ENCODE measurements at places on chromosomes 1 and 21. TPM values are rescaled to one million over a fixed set of nuclear protein-coding genes. Genes with fewer than 3 reads are reported as not detected.

DNA sequence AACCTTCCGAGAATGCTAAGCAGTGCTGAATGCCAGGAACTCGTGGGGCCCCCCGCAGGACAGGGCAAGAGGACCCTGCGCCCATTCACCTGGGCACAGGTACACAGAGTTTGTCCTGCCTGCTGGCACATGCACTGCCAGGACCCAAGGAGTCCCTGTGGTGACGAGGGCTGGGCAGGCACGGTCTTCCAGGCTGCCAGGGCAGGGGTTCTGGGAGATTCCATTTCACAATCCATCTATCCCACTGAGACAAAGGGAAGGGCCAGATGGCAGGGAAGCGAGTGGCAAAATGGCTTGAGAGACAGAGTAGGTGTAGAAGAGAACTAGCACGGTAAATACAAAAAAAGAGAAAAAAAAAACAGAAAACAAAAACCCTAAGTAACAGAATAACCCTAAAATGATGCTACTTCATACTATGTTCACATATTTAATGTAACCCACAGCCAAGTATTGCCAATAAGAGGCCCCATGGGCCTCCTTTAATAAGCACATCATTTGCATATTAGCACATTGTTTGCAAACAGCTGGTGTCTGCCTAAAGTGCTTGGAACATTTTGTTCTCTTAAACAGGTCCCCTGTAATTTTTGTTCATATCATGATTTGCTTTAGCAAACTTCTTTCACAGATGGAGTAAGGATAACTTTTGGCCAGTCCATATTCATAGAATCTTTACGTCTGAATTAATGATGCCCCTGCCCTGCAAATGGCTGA is 83.8 kb downstream of the STUM start:
- DNase-seq: no peak

DNA sequence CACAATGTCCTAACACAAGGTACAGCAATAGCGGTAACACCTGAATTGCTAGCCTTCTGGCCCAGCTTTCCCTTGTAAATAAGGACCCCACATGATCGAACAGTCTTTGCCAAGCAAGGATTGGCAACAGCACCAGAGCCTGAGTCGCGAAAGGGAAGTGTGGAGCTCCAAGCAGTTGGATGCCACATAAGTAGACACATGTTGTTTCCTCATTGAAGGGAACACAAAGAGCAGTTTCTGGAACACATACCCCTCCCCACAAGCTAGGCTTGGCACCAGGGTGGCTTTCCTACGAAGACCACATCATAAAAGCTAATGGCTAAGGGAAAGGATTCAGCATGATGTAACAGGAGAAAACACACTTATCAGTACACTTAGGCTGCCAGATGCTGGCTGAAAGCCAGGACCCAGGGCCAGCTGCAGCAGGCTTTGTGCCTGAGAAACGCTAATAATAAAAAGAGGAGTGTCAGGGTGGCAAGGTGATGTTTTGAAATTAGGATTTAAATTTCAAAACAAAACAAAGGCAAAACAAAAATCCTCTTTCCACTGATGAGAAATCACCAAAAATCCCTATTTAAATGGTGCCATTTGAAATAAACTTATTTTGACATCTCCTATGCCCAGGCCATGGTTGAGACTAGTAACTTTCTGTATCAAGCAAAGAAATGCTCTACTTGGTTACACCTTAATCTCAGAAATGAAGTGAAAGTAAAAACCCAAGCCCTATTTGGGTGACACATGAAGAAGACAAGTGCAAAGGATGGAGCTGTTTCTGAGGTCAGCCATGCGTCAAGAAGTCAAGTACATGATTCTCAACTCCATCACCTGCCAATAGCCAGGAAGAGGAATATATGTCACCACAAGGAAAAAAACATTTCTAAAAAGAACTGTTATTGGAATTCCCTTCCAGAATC is 11.9 kb upstream of the CPLANE2 start:
- DNase-seq: no peak

DNA sequence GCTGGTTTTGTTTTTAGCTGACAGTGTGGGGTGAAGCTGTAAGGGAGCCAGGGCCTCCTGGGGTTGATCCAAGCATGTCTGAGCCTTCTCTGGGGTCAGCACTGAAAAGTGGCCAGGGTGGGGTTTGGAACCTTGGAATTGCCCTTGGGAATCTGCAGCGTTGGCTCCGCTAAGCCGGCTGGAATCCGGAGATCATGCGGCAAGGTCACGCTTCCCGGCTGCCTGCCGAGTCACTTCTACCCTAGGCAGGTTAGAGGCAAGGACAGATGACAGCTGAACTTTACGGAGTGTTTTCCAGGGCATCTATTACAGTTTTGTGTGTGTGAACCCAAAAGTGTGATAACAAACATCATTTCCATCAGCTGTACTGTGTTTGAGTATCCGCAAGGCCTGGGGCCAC is 17.1 kb downstream of the ABCG1 start:
- DNase-seq: no peak

DNA sequence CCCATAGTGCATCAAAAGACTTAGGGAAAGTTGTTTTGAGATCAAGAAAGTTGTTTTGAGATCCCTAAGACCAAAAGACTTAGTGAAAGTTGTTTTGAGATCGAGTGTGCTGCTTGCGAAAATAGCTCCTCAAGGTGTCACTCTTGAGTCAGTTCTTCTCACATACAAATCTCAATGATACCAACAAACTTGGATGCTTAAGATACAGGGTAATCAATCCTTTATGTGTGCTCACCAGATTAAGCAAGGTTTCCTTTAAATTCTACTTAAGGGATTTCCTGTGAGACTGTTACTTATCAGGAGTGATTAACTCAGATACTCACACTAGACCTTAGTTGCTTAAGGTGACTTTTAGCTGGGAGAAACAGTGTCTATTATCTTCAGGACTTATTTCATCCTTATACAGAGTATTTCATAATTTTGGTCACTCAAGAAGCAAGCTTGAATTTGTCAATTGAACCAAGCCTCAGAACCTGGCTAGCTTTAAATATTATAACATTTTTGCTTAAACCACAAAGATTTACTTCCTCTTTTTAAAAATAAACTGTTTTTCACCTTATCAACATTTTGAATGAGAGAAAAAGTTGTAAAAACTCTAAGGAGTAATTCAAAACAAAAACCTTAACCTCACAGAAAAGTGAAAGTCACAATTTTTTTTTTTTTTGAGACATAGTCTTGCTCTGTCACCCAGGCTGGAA is 8.0 kb upstream of the RLF start:
- DNase-seq: peak; percentile 52

DNA sequence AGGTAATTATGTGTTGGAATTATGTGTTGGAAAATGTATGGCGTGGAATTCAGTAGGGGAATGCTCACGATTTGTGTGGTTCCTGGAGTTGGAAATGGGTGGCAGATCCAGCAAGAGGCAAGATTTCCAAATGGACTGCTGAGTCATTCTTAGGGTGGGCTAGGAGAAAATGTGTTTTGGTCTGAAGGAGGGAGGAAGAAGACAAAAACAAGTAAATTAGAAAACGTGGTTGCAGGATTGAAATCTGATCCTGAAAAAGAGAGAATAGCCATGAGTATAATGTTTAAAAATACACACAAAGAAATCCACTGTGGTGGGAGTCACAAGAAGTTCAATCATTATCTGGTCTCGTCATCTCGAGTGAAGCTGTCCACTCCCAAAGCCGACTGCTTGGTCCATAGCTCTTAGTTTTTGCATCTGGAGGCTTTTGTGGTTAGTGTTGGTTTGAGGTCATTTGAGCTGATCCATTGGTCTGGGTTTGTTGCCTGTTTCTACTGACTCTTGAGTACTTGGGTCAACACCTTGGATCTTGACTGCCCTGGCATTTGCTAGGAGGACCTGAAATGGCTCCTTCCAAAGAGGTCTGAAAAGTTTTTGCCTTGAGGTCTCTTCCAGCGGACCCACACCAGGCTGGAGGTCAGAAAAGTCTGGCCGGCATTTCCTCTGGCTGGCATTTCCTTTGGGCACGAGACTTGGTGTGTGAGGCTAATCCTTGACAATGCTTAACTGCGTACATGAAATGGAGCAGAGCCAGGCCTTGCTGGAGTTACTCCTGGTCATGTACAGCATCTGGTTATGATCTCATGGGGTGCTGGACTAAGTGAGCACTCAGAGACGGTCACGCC is 9.2 kb downstream of the MX2 start:
- DNase-seq: no peak

- no peak for DNase-seq
Measured at GRCh38 chr1:36133484-36133883, 8.5 kb upstream of the COL8A2 start.

- DNase-seq: no peak
Measured at GRCh38 chr1:23825762-23826522, 713 bp upstream of the HMGCL start.

GRCh38 chr1:54095546-54096226 is 42.3 kb downstream of the TCEANC2 start:
- no peak for DNase-seq

GRCh38 chr1:24970399-24970753 is 40.3 kb upstream of the RUNX3 start:
- DNase-seq: no peak

DNA sequence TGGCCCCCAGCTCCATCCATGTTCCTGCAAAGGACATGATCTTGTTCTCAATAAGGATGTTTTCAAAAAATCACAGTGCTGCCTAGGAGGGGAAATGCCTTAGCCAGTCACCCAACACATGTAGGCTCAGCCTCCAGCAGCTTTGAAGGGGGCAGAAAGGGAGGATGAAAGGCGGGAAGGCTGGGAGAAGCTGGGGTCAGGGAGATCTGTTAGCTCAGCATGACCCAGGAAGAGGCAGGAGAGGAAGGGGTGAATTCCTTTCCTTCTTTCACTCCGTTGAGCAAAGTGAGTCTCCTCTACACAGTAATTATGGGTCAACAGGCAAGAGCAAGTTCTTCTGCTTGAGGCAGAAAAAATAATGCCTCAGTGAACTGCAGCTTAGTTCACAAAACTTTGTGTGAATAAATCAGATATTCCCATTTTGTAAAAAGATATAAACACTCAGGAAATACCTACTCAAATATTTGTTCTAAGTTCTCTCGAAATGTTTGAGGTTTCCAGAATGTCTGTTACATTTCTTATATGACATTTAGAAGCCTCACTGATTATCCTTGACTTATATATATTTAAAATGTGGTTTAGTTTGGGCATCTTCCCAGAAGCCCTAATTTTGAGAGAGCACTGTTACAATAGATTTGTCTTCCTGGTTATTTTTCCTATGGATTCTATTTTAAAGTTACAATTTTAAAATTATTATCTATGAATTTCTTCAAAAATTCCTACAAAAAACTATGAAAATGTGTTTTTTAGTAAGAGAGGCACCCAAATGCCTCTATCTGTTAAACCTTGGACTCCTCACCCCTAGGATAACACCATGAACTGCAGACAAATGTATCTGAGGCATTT is 116.8 kb downstream of the KCNJ6 start:
- no peak for DNase-seq

DNA sequence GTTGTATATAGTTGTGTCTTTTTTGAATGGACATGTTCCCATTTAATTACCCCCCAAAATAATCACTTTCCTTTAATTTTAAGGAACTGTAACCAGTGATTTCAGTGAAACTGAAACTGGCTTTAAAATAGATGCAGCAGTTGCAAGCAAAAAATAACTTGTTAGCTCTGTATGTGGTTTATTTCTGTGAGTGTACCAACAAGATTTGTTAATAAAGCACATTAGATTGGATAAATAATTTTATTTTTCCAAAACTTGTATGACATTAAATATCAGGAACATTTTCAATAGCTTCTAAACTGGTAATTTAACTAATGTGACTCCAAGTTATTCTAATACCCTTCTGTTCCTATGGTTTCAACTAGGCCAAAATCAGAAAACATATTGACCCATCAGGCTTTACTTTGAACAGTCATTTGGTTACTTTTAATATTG is 184.3 kb upstream of the CACYBP start:
- DNase-seq: no peak

Gene CLCNKA
- not detected for polyA plus RNA-seq

Gene AVPR1B
- not detected for polyA plus RNA-seq

Gene SLC44A3
- polyA plus RNA-seq: 1.1 TPM

Gene PARS2
- polyA plus RNA-seq: 4.0 TPM

Gene AMY2A
- polyA plus RNA-seq: not detected

All from CD4-positive, alpha-beta memory T cell (primary cell).